Hypothalamus (tissue), 51 donors: ENCODE measurements at places on chromosomes 6 and 20.

- DNase-seq, result no peak
These were observed 49.5 kb upstream of the FBXO30 start for GRCh38 chr6:145863988-145864616.

GRCh38 chr6:33620158-33620855 is 815 bp upstream of the ITPR3 start:
- no peak for DNase-seq

DNA sequence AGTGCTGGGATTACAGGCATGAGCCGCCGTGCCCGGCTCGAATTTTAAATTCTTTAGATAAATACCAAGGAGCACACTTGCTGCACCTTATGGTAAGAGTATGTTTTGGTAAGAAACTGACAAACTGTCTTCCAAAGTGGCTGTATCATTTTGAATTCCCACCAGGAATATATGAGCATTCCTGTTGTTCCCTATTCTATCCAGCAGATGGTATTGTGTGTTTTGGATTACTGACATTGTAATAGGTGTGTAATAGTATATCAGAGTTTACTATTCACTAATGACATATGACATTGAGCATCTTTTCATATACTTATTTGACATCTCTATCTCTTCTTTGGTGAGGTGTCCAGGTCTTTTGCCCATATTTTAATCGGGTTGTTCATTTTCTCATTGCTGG is 40.5 kb downstream of the TGM6 start:
- DNase-seq, result no peak

GRCh38 chr6:49849213-49849907 is 17.0 kb downstream of the CRISP1 start:
- no peak for DNase-seq

- DNase-seq, result no peak
These were observed 6.6 kb upstream of the ANKRD60 start for GRCh38 chr20:58235010-58235409.

- DNase-seq, result no peak
These were observed 35.3 kb downstream of the KCTD20 start for GRCh38 chr6:36478051-36478526.

DNA sequence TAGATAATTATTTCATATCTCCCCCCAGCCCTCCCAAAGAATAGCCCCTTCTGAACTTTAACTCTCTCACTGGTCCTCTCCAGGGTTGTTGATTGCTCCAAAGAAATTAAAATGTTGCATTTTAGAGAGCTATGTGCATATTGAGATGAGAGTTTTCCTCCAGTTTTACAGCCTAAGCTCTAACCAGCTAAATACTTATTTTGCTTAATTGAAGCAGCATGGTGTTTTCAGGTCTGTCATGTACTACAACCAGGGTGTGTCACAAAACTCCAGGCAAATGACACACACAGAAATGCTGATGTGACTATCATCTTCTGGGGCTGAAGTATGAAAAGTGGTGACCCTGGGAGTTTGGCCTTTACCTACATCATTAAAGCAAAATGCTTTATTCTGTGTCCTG is 196.8 kb upstream of the STXBP5 start:
- DNase-seq, result no peak

- DNase-seq, result no peak
These were observed 39.7 kb downstream of the LBP start for GRCh38 chr20:38386004-38386403.

- no peak for DNase-seq
These were observed 31.9 kb downstream of the ZNF184 start for GRCh38 chr6:27441001-27441400.

DNA sequence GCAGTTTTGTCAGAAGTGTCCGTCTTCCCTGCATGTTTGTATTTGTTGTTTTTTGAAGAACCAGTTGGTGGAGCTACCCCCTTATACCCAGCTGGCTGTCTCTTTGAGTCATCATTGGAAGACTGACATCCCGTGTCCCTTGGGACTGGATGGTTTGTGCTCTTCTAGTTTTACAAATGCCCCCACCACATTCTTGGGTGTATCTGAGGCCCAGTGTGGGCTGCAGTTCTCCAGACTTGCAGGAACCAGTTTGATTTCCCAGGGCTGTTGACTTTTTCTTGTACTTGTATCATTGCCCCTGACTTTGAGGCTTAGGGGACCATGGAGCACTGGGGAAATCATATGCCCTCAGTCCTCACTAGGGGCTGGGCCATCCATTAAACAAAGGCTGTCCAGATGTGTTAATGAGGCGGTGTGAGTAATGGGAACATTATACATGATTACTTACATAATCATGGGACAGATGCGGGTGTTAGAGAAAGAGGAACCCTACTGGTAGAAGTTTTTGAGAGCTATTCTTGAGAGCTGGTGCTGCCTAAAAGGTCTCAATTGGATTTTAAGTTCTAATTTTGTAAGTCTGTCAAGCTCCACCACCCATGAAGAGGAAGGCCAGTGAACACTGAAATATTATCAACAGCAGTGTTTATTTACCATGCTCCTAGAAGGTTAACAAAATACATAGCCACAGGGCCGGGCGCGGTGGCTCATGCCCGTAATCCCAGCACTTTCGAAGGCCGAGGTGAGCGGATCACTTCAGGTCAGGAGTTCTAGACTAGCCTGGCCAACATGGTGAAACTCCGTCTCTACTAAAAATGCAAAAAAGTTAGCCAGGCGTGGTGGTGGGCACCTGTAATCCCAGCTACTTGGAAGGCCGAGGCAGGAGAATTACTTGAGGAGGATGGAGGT is 8.5 kb downstream of the JARID2 start:
- no peak for DNase-seq

- DNase-seq, result no peak
These were observed 129.9 kb downstream of the SMAP1 start for GRCh38 chr6:70797625-70798024.

- DNase-seq, result no peak
These were observed 220.1 kb downstream of the BCAS1 start for GRCh38 chr20:53850319-53850718.

GRCh38 chr20:36775826-36776225 is 2.3 kb upstream of the DSN1 start:
- no peak for DNase-seq

GRCh38 chr6:138824482-138825144 is 28.7 kb downstream of the ECT2L start:
- no peak for DNase-seq

- DNase-seq, result no peak
These were observed 19.9 kb downstream of the TGM2 start for GRCh38 chr20:38144974-38145728.

GRCh38 chr6:24822696-24823095 is 24.0 kb upstream of the ARMH2 start:
- DNase-seq, result no peak

GRCh38 chr6:42021847-42022754 is 28.2 kb upstream of the TAF8 start:
- no peak for DNase-seq

DNA sequence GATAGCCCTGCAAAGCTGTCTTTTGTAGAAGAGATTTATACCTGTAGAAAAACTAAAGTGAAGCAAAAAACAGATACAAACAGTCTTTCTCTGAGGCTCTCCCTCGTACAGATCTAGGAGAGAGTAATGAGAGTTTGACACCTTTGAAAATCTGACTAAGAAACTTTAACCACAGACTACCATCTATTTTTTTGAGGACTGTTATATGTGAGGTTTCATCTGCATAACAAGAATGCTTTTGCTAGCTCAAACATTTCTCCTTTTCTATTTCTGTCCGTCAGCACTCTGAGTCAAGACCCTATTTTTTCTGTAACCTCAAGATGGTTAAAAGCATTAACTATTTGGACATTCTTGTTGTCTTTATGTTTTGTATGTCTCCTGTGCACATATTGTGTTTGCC is 193.0 kb downstream of the BTBD3 start:
- no peak for DNase-seq

- no peak for DNase-seq
These were observed 77.2 kb downstream of the UTRN start for GRCh38 chr6:144362042-144363018.

- no peak for DNase-seq
These were observed 4.1 kb upstream of the HSPA12B start for GRCh38 chr20:3728354-3728753.

GRCh38 chr6:11270030-11271027 is 37.9 kb upstream of the NEDD9 start:
- no peak for DNase-seq

DNA sequence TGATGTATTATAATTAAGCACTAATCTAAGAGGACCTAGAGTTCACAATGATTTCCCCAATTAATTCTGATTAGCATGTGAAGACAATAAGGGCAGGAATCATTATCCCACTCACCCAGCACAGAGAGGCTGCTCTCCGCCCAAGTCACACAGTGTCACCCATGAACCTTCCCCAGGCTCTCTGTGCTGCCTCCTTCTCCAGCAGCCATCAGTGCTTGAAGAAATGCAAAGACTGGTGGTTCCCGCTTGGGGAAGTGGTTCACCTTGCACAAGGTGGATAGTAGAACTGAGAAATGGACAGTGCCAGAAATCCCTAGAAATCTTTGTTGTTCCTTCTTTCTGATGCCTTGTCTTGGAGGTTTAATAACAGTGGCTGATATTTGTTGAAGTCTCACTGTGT is 401.3 kb downstream of the QKI start:
- no peak for DNase-seq

GRCh38 chr6:99151634-99152346 is 197.7 kb downstream of the FAXC start:
- no peak for DNase-seq

DNA sequence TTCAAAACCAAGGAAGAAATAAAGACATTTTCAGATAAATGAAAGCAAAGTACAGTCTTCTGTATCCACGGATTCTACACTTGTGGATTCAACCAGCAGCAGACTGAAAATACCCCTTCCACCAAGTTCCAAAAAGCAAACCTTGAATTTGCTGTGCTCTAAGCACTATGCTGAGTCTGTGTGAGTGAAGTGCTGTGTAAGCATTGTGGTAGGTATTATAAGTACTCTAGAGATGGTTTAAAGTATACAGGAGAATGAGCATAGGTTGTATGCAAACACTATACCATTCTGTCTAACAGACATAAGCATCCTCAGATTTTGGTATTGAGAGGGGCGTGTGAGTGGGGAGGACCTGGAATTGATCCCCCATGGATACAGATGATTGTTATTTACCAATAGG is 9.6 kb downstream of the OSER1 start:
- no peak for DNase-seq

DNA sequence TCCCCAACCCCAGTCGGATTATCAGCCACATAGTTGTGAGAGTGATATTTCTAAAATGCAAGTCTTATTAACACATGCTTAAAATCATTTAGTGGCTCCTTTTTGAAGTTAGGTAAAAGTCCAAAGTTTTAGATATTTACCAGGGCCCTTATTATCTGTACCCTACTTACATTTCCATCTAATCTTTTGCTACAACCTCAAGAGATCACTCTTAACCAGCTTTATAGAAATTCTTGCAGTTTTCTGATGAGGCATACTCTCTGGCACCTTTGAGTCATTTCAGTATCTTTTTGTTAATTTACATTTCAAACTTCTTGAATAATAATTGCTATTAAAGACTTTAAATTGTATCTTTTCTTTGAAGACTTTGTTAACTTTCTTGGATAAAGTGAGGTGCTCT is 453.3 kb downstream of the RFPL4B start:
- DNase-seq, result no peak

DNA sequence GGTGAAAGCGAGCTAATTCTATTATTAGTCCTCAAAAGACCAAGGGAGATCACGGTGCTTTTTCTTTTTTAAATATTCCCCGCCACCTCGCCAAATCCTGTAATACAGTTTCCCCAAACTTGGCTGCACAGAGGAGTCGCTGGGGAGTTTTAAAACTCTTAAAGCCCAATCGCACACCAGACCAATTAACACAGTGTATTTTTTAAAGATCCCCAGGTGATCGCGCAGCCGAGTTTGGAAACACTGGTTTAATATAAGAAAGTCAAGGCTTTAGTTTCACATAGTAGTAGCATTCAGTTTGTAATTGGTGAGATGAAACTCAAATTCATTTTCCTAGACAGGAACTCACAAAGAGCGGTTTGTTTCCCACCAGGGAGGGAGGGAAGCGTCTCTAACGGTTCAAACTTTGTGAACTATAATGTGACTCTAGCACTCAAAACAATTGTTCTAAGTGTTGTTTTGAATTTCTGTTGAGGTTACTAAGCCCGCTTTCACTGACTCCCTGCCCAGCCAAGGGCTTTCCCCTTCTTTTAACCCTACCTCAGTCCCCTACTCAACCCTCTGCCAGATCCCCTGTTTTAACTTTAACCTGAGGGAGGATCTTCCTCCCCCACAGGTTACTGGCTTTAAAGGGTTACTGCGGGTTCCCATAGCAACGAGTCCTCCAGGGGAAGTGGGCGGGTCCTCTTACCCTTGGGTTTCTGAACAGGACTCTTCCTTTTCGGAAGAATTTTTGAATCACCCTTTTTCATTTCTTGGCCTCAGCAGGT is 25.7 kb upstream of the BTBD3 start:
- DNase-seq, result no peak

GRCh38 chr6:6057442-6058053 is 50.8 kb upstream of the NRN1 start:
- no peak for DNase-seq

DNA sequence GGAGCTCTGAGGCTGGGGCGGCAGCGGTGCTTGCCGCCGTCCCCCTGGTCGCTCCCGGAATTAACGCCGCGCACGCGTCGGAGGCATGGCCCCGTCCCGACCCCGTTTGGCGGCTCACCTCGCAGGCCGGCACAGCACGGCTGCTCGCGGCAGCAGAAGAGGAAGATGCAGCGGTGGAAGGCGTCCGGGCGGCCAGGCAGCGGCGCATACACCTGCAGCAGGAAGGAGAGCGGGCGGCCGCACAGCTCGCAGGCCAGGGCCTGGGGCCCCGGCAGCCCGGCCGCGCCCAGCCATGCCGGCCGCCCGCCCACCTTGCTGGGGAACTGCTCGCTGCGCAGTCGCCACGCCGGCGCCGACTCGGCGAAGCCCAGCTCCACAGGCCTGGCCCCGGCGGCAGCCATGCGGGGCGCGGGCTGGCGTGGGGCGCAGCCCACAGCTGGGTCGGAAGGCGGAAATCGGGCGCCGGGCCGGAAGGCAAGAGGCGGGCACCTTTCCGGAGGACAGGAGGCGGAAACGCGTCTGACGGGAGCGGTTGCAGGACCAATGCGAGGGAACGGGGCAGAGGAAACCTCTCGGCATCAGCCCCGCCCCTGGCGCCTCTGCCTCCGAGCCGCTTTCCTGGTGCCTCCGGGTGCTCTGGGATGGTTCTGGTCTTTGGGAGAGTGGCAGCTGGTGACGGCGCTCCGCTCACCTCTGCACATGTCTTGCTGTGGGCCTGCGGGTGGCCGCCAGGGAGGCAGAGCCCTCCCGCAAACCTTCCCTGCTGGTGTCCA is at the start of gene PDCD2:
PDCD2 (minus strand) TSS at position 457 of the 773 bp plus-strand sequence; CDS start at position 401, 56 bp downstream.
- DNase-seq, result peak; percentile 79
